Naive thymus-derived CD4-positive, alpha-beta T cell (primary cell): ENCODE measurements at places on chromosomes 6 and 20. TPM values are rescaled to one million over a fixed set of nuclear protein-coding genes. Genes with fewer than 3 reads are reported as not detected.

The KIAA1755 gene
- total RNA-seq: not detected

DNA sequence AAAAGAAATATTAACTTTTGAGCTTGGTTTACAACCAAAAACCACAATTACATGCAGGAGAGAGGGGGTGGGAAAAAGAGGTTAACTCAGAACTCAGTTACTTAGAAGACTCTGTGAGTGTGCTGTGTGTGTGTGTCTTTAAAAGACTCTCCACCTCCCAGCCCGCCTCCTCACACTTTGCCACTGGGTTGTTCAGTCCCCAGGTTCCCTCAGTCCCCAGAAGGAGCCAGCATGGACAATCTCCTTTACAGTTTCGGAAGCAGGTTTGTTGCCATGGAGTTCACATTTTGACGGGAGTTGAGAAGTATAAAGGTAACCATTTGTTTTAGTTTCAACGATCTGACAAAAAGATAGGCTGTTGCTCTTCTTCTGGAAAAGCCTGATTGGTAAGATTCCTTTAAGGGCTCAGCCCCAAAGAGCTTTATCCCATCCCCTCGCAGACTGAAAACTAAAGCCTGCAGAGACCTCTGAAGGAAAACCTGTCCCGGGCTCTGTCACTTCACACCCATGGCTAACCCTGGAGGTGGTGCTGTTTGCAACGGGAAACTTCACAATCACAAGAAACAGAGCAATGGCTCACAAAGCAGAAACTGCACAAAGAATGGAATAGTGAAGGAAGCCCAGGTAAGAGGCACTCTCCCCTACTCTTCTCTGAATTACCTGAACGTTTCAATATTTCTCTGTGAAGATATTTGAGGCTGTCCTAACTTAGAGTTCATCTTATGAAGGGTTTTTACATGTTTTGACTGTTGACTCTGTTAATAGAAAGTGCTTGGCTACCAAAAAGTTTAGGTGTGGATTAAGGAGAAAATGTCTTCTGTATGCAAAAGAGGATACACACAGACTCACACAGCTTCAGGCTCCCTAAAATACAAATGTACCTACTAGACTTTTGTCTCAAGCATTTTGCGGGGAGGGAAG, at the start of gene SPTLC3:
Gene SPTLC3, plus strand, starts transcription at position 212 of the 921 bp plus-strand sequence. Its CDS starts 296 bp downstream, at position 508.
- no peak for DNase-seq

DNA sequence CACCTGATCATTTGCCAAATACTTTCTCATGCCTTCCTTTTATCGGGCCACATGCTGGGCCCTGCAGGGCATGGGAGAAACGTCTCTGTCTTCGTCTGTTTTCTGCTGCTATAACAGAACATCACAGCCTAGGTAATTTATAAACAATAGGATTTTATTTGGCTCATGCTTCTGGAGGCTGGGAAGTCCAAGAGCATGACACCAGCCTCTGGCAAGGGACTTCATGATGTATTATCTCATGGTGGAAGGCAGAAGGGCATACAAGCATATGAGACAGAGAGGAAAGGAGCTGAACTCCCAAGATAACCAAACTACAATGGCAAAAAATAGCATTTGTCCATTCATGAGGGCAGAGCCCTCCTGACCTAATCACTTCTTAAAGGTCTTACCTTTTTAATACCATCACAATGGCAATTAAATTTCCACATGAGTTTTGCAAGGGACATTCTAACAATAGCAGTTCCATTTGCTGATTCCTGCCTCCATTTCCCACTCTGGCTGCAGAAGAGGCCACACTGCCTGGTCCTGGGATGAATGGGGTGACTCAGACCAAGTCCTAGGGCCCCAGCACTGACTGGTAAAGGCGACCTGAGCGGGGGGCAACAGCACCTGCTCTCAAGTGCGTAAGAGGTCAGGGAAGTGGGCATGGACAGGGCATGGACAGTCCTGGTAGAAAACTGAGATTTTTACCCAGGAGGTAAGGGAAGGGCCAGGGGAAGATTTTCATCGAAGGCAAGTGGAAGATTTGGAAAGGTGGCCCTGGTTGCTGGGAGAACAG, 5.1 kb upstream of the ZBP1 start:
- DNase-seq: no peak

- no peak for DNase-seq
These were observed 251.9 kb downstream of the UST start for GRCh38 chr6:148998704-148999103.

The CALHM4 gene
- total RNA-seq: not detected

- no peak for DNase-seq
These were observed 324.4 kb upstream of the NT5E start for GRCh38 chr6:85125526-85125925.

DNA sequence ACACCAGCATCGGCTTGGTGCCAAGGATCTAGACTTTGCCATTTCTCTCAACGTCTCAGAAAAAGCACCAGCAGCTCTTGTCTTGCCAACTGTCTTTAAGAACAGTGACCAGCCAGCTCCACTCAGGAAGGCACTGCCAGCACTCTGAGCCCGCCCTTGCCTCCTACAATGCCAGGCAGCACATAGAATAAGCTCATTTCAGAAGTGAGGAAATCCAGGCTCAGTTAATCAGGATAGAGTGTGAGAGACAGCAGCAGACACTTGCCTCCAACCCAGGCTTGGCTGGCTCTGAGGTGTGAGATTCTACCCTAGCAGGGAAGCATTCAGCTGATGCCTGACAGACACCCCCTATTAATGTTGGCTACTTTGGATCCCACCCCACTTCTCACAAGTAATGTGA, 4.3 kb upstream of the SYNDIG1 start:
- DNase-seq: no peak

DNA sequence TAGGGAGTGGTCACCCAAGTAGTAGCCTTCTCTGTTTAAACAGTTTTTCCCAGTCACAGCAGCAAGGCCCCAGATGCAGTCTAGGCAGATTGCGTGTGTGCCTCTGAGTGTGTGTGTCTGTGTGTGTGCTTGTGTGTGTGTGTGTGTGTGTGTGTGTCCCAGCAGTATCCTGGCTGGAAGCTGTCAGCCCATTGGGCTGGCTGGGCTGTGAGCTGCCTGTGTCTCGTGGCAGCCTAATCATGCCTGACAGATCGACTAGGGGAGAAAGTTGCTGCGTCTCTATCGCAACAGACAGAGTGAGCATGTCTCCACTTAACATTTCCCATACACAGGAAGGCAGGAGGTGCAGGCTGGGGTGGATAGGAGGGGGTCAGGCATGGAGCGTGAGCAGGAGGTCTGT, 42.9 kb upstream of the LRFN2 start:
- no peak for DNase-seq

The GRM4 gene
- not detected in 2 replicates for total RNA-seq

DNA sequence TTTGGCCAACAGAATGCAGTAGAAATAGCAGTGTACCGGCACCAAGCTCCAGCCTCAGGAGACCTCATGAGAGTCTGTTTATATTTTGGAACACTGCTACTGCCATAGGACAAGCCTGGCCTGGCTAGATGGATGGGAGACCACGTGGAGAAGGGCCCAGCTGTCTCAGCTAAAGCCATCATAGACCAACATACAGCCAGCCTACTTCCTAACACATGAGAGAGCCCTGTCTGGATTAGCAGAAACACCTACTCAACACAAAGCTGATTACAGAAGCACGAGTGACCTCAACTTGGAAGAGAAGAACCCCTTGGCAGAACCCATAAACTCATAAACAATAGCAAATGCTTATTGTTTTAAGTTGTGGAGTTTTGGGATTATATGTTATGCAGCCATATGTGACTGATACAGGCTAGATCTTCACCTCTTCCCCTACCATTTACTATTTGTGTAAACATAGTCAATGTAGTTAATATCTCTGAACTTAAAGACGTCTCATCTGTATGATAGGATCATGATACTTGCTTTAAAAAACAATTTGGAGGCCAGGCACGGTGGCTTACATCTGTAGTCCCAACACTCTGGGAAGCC, 199.4 kb upstream of the ZNF217 start:
- no peak for DNase-seq

- DNase-seq: no peak
These were observed 110.4 kb downstream of the MYB start for GRCh38 chr6:135291288-135292076.

DNA sequence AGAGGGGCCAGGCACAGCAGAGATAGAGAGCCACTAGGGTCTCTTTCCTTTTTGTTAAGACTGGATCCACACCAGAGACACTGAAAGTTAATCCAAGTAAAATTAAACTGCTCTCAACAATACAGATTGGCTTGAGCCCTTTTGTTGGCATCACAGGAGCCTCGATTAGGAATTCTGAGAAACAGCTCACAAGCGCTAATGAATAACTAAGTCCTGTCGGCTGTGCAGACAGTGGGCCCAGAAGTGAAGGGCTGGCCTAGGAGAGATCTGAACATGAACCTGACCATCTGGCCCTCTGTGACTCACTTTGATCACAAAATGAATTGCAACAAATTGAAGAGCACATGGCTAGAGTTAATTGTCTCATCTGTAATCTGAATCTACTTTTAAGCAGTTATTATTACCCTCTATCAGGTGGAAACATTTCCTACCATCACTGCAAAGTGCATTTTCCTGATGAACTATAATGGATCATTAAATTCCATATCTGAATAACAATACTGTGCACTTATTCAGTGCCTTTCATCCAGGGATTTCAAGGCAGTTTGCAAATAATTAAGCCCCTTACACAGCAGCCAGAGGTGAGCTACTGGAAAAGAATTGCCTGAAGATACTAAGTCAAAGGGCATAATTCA, 3.2 kb downstream of the BACH2 start:
- no peak for DNase-seq

The MUC22 gene
- not detected for total RNA-seq

DNA sequence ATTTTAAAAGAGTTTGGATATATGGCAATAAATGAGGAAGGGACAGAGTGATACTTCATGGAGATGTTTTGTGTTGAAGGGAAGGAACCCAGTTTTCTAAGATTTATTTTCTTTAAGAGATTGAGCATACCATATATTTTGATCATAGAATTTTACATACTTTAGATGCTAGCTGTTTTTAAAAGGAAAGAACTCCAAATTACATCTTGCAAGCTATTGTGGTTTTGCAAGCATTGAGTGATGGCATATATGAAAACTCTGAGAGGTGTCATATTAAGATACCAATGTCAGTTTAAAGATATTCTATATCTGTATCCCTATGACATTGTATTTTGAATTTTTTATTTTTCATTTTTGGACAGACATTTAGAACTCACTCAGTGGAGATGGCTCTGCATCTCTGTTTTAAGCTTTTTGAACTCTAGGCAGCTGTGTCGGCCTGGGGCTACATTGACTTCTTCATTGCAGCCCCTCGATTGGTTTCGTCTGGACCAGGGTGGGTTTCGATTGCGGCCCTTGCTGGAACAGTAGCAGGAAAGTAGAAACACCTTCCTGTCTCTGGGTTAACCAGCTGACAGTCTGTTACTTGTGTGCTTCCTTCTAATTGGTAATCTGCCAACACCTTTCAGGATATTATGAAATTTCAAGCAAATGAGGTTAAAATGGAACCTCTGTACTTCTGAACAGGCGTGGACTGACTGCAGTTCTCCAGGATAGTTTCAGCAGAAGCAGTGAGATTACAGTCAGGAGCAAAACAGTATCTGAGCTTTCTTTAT, 14.0 kb downstream of the IGF2R start:
- DNase-seq: peak; percentile 44

GRCh38 chr6:65787787-65788186, 80.8 kb upstream of the EYS start:
- DNase-seq: no peak

- DNase-seq: no peak
These were observed 63.9 kb downstream of the PDE10A start for GRCh38 chr6:165599121-165599520.
